ENCODE measurements at places on chromosomes 11 and 22. TPM values are rescaled to one million over a fixed set of nuclear protein-coding genes. Genes with fewer than 3 reads are reported as not detected.

- peak; percentile 25 for DNase-seq
- no peaks in the 10 kb centered on the region for H3K36me3 ChIP-seq
- H3K4me3 ChIP-seq: no peak overlapping the region
- H3K4me1 ChIP-seq: no peaks in the 10 kb centered on the region
- H3K27ac ChIP-seq: no peak overlapping the region
Observed at GRCh38 chr22:44648085-44648820, 53.8 kb upstream of the PRR5 start.

DNA sequence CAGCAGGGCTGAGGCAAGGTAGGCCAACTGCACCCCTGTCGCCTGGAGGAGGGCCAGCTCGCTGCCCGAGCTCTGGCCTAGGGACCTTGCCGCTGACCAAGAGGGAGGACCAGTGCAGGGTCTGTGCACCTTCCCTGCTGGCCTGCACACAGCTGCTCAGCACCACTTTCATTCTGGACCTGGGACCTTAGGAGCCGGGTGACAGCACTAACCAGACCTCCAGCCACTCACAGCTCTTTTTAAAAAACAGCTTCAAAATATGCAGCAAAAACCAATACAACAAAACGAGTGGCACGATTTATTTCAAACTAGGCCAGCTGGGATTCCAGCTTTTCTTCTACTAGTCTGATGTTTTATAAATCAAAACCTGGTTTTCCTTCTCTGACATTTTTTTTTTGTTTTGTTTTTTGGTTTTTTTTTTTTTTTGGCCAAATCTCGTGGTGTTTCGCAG lies 18.0 kb downstream of the RSPH14 start:
- no peaks in the 10 kb centered on the region for H3K27me3 ChIP-seq
- no peak overlapping the region for H3K27ac ChIP-seq
- no peaks in the 10 kb centered on the region for H3K36me3 ChIP-seq
- H3K4me1 ChIP-seq: no peaks in the 10 kb centered on the region
- H3K4me3 ChIP-seq: no peak overlapping the region
- peak; percentile 48 for DNase-seq

DNA sequence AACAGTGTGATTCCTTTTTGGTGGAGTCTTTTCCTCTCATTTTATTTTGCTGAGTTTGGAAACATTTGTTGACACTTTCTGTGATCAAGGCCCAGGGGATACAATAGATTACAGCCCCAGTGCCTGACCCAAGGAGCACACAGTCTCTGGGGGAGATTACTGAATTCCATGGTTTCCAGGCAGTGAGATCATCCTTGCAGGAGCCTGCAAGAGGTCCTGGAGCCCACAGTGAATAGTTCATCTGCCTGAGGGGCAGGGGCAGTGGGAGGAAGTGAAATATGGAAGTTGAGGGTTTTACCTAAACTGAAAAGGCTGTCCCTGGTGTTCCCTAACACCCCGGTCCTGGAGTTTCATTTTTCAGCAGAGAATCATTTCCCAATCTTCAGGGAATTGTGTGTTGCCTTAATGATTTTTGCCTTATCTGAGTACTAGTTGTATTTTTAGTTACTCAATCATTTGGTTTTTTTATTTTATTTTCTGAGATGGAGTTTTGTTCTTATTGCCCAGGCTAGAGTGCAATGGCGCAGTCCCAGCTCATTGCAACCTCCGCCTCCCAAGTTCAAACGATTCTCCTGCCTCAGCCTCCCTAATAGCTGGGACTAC lies 7.7 kb downstream of the CCS start:
- H3K27ac ChIP-seq: peak overlapping the region; percentile 57
- H3K36me3 ChIP-seq: peaks cover 26% of the 10 kb centered on the region
- no peaks in the 10 kb centered on the region for H3K27me3 ChIP-seq

- no peaks in the 10 kb centered on the region for H3K36me3 ChIP-seq
- H3K27ac ChIP-seq: peak overlapping the region; percentile 28
- H3K27me3 ChIP-seq: no peaks in the 10 kb centered on the region
- DNase-seq: peak; percentile 60
- H3K4me1 ChIP-seq: peaks cover 8% of the 10 kb centered on the region
- H3K4me3 ChIP-seq: no peak overlapping the region
Observed at GRCh38 chr11:73384872-73385689, 8.9 kb downstream of the RELT start.

GRCh38 chr11:9760193-9760575 lies 96.3 kb downstream of the SWAP70 start:
- peak overlapping the region; percentile 95 for H3K27ac ChIP-seq
- no peaks in the 10 kb centered on the region for H3K36me3 ChIP-seq
- peak; percentile 96 for DNase-seq
- no peak overlapping the region for H3K4me3 ChIP-seq
- peaks cover 49% of the 10 kb centered on the region for H3K4me1 ChIP-seq

GRCh38 chr11:12640355-12640754 lies 33.9 kb upstream of the TEAD1 start:
- H3K27ac ChIP-seq: no peak overlapping the region
- H3K4me3 ChIP-seq: no peak overlapping the region
- no peaks in the 10 kb centered on the region for H3K36me3 ChIP-seq
- H3K4me1 ChIP-seq: peaks cover 4% of the 10 kb centered on the region
- no peaks in the 10 kb centered on the region for H3K27me3 ChIP-seq

- peaks cover 5% of the 10 kb centered on the region for H3K4me1 ChIP-seq
- H3K36me3 ChIP-seq: no peaks in the 10 kb centered on the region
- H3K27me3 ChIP-seq: no peaks in the 10 kb centered on the region
- no peak overlapping the region for H3K4me3 ChIP-seq
- H3K27ac ChIP-seq: no peak overlapping the region
Observed at GRCh38 chr22:42764895-42765363, 44.3 kb upstream of the A4GALT start.

- H3K4me3 ChIP-seq: no peak overlapping the region
- H3K4me1 ChIP-seq: no peaks in the 10 kb centered on the region
- no peak for DNase-seq
- no peak overlapping the region for H3K27ac ChIP-seq
Observed at GRCh38 chr22:29102300-29102699, 29.5 kb downstream of the KREMEN1 start.

DNA sequence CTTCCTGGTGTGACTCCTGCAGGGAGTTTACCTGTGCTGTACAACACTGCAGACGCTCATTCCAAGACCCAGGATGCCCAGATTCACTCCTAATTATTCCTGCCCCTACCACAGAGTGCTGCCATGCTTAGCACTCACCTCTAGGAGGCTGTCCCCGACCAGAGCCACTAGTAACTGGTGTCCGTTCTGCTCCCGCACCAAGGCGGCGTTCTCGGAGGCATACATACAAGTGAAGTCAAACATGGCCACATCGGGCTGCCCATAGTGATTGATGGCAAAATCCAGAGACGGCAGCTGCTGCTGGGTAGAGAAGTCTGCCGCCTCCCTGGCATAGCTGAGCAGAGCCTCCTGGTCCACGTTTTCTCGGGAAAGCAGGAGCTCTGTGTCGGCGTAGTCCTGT lies 122.3 kb upstream of the BID start:
- no peak for DNase-seq
- peaks cover 61% of the 10 kb centered on the region for H3K36me3 ChIP-seq
- H3K4me3 ChIP-seq: no peak overlapping the region
- H3K27ac ChIP-seq: no peak overlapping the region
- H3K4me1 ChIP-seq: no peaks in the 10 kb centered on the region

GRCh38 chr11:85866137-85866827 lies 11.1 kb downstream of the CCDC83 start:
- no peak overlapping the region for H3K27ac ChIP-seq
- no peaks in the 10 kb centered on the region for H3K4me1 ChIP-seq
- no peaks in the 10 kb centered on the region for H3K27me3 ChIP-seq
- no peak for DNase-seq
- H3K36me3 ChIP-seq: no peaks in the 10 kb centered on the region

DNA sequence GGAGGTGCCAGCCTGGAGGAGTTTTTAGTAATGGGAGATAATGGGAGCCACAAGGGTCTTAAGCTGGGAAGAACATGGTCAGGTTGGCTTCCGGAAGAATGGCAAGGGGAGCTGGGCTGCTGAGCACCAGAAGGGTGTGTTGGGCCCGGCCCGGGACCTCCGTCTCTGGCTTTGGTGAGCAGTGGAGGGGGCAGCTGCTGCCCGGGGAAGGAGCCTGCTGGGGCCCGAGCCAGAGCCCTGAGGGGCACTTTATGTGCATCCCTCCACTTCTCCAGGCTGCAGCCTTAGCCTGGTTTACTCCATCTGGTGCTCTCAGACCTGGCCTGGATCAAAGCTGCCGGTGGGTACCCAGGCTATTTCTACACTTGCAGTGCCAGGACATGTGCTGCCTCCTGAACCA lies 8.7 kb upstream of the NPAS4 start:
- H3K36me3 ChIP-seq: no peaks in the 10 kb centered on the region
- H3K4me3 ChIP-seq: no peak overlapping the region
- no peaks in the 10 kb centered on the region for H3K4me1 ChIP-seq
- H3K27ac ChIP-seq: no peak overlapping the region
- peaks cover 12% of the 10 kb centered on the region for H3K27me3 ChIP-seq

- no peaks in the 10 kb centered on the region for H3K36me3 ChIP-seq
- DNase-seq: no peak
- no peak overlapping the region for H3K27ac ChIP-seq
- no peaks in the 10 kb centered on the region for H3K27me3 ChIP-seq
- no peaks in the 10 kb centered on the region for H3K4me1 ChIP-seq
Observed at GRCh38 chr11:45212566-45213315, 66.3 kb downstream of the PRDM11 start.

GRCh38 chr11:23711981-23712380 lies 784.9 kb upstream of the LUZP2 start:
- no peak overlapping the region for H3K4me3 ChIP-seq
- H3K27ac ChIP-seq: no peak overlapping the region
- H3K27me3 ChIP-seq: no peaks in the 10 kb centered on the region
- no peaks in the 10 kb centered on the region for H3K36me3 ChIP-seq
- no peaks in the 10 kb centered on the region for H3K4me1 ChIP-seq
- DNase-seq: no peak

DNA sequence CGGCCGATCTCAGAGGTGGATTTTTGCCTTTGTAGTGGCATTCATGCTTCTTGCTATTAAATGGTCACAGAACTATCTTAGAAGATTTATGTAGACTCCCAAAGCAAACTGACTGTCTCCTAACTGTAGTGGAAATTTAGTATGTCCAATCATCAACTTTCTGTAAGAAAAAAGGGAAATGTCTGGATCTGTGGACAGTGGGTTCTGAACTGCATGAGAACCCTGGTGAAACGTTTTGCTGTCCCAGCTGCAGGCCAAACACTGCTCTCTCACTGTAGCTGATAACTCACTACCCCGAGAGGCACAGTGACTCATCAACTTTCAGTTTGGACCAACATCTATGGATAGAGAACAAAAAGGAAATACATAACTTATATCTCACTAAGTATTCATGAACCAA lies 387.1 kb downstream of the SOX6 start:
- H3K27me3 ChIP-seq: no peaks in the 10 kb centered on the region
- H3K4me1 ChIP-seq: peaks cover 26% of the 10 kb centered on the region
- H3K4me3 ChIP-seq: peak overlapping the region; percentile 36
- H3K27ac ChIP-seq: peak overlapping the region; percentile 92
- DNase-seq: no peak

- no peaks in the 10 kb centered on the region for H3K36me3 ChIP-seq
- H3K4me1 ChIP-seq: peaks cover 7% of the 10 kb centered on the region
- H3K27me3 ChIP-seq: peaks cover 3% of the 10 kb centered on the region
Observed at GRCh38 chr22:46580940-46581537, 39.1 kb upstream of the GRAMD4 start.

DNA sequence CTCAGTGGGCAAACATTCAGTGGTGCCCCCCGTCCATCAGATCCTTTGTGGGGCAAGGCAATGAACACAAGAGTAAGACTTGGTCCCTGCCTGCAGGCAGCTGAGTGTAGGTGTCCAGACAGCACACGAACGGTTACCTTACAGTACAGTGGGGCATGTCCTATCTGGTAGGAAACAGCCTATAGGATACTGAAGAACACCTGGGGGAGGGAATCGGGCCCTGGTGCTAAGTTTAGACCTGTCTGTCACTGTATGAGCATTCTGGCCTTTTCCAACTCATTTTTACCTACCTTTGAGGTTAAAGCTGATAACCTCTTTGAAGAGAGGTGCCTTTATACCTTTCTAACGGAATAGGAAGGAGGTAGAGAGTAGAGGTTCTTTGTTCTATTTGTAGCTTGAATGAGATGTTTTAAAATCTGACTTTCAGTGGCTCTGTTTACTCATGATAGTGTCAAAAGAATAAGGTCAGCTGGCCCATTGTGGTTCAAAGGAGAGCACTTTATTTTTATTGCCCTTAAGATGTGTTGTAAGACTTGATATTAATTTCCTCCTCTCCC lies 8.9 kb downstream of the ZNRF3 start:
- no peak for DNase-seq
- H3K4me1 ChIP-seq: no peaks in the 10 kb centered on the region
- H3K27ac ChIP-seq: no peak overlapping the region
- H3K36me3 ChIP-seq: no peaks in the 10 kb centered on the region

- H3K36me3 ChIP-seq: no peaks in the 10 kb centered on the region
- peak overlapping the region; percentile 75 for H3K27ac ChIP-seq
- peak overlapping the region; percentile 68 for H3K4me3 ChIP-seq
- peaks cover 82% of the 10 kb centered on the region for H3K4me1 ChIP-seq
- no peaks in the 10 kb centered on the region for H3K27me3 ChIP-seq
Observed at GRCh38 chr11:7576726-7577290, 63.0 kb downstream of the PPFIBP2 start.

GRCh38 chr11:121536126-121536525 lies 83.4 kb upstream of the SORL1-AS1 start:
- H3K36me3 ChIP-seq: no peaks in the 10 kb centered on the region
- H3K4me3 ChIP-seq: no peak overlapping the region
- DNase-seq: no peak
- H3K27me3 ChIP-seq: peaks cover 11% of the 10 kb centered on the region
- peaks cover 3% of the 10 kb centered on the region for H3K4me1 ChIP-seq
- no peak overlapping the region for H3K27ac ChIP-seq

DNA sequence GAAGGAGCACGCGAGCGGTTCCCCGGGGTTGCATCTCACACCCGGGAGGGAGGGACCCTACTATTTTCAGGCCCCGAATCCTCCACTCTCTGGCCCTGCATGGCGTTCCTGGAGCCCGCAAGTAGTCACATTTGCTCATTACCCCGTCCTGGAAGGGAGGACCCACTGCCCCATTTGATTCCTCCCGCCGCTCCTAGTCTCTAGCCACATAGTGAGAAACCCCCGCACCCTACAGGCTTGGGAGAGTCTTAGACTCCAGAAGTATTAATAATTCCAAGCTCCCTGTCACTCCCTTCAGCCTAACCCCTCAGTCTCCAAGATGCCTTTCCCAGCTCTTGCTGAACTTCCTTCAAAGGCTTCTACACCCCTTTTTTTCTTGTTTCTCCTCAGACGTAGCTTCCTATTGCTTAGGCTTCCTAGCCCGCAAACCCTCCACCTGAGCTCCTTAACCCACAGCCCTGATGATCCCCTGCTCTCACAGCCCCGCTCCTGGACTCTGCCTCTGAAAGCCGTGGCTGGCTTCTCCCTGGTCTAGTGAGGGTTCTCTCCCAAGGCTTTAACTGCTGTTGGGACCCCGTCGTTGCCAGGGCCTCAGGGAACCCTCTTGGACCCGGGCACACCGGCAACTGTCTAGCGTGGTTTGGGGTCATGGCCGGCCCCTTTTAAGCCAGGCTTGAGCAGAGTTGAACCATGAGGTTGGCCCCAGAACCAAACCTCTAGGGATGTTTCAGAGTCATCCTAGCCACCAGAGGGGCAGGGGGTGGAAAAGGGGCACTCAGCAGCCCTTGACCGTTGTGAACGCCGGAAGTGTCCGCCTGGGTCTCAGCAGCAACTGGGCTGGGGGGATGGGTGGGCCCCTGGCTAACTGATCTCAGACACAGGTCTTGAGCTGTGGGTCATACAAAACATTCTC lies 862 bp downstream of the GGA1 start:
- peak; percentile 91 for DNase-seq
- H3K27ac ChIP-seq: peak overlapping the region; percentile 73
- H3K4me1 ChIP-seq: peaks cover 36% of the 10 kb centered on the region
- peaks cover 7% of the 10 kb centered on the region for H3K36me3 ChIP-seq
- H3K27me3 ChIP-seq: peaks cover 12% of the 10 kb centered on the region
- peak overlapping the region; percentile 79 for H3K4me3 ChIP-seq

Gene MEI1
- 0.36 TPM for total RNA-seq

Gene BTBD10
- total RNA-seq: 51.0 TPM

Gene TPH1
- total RNA-seq: 0.29 TPM

Gene OR51V1
- not detected for total RNA-seq

Gene MICALL1
- total RNA-seq: 29.5 TPM

Gene PIH1D2
- total RNA-seq: 2.9 TPM

Gene ZC3H12C
- total RNA-seq: 9.1 TPM
